M059J (cell line): ENCODE measurements at places on chromosomes 1 and 21. TPM values are rescaled to one million over a fixed set of nuclear protein-coding genes. Genes with fewer than 3 reads are reported as not detected.

The CSF1 gene
- 92.8 and 118 TPM in 2 replicates for total RNA-seq

The PANK4 gene
- total RNA-seq, result 9.0 and 18.0 TPM in 2 replicates

The FCGR3B gene
- 1.0 TPM in 1 of 2 replicates, not detected in the other for total RNA-seq

The FCGR2B gene
- total RNA-seq, result not detected in 2 replicates

The SLC44A5 gene
- total RNA-seq, result 0.12 TPM in 1 of 2 replicates, not detected in the other

The DCST2 gene
- not detected in 2 replicates for total RNA-seq

The SDC3 gene
- 17.1 and 49.2 TPM in 2 replicates for total RNA-seq

The AUNIP gene
- 7.1 and 9.1 TPM in 2 replicates for total RNA-seq

The TMCO4 gene
- 25.0 and 39.8 TPM in 2 replicates for total RNA-seq

The KLHDC9 gene
- 3.0 and 3.9 TPM in 2 replicates for total RNA-seq

The KIF26B gene
- total RNA-seq, result 0.22 and 1.1 TPM in 2 replicates

The TNFAIP8L2 gene
- total RNA-seq, result not detected in 2 replicates

The TBX19 gene
- total RNA-seq, result 0.54 and 1.1 TPM in 2 replicates

The LAMB3 gene
- 31.5 and 62.2 TPM in 2 replicates for total RNA-seq

The ADGRL4 gene
- not detected in 2 replicates for total RNA-seq

The INAVA gene
- 2.8 and 4.9 TPM in 2 replicates for total RNA-seq

The URB2 gene
- 6.4 and 11.1 TPM in 2 replicates for total RNA-seq

The CLIC6 gene
- 0.02 and 0.25 TPM in 2 replicates for total RNA-seq

The CD5L gene
- total RNA-seq, result 0.10 TPM in 1 of 2 replicates, not detected in the other

The RPE65 gene
- not detected in 2 replicates for total RNA-seq

The UBE4B gene
- 24.4 and 27.2 TPM in 2 replicates for total RNA-seq

The THEMIS2 gene
- total RNA-seq, result 13.6 and 23.5 TPM in 2 replicates

The NIBAN1 gene
- total RNA-seq, result 23.3 and 36.0 TPM in 2 replicates

The LRRC38 gene
- total RNA-seq, result 0.15 and 0.37 TPM in 2 replicates

The GRIK1 gene
- total RNA-seq, result not detected in 2 replicates

The KIAA0040 gene
- 4.4 and 4.6 TPM in 2 replicates for total RNA-seq

The SV2A gene
- total RNA-seq, result 13.1 and 20.5 TPM in 2 replicates

The ZNF678 gene
- 2.0 and 4.1 TPM in 2 replicates for total RNA-seq

The PROK1 gene
- total RNA-seq, result 1.6 and 1.9 TPM in 2 replicates

The CCDC30 gene
- total RNA-seq, result 0.34 TPM in 1 of 2 replicates, not detected in the other

The FOXO6 gene
- 0.57 TPM in 1 of 2 replicates, not detected in the other for total RNA-seq

The SNX7 gene
- total RNA-seq, result 50.1 and 62.8 TPM in 2 replicates

The C1orf226 gene
- 2.2 and 2.6 TPM in 2 replicates for total RNA-seq

The TMPRSS2 gene
- total RNA-seq, result 2.3 and 5.5 TPM in 2 replicates

The SLAMF8 gene
- 0.05 and 0.25 TPM in 2 replicates for total RNA-seq

The NTMT2 gene
- total RNA-seq, result not detected in 2 replicates

The GBP1 gene
- total RNA-seq, result 135 and 181 TPM in 2 replicates

The PSRC1 gene
- total RNA-seq, result 68.3 and 83.5 TPM in 2 replicates

The S100A9 gene
- total RNA-seq, result 0.22 TPM in 1 of 2 replicates, not detected in the other

The PKP1 gene
- 0.15 TPM in 1 of 2 replicates, not detected in the other for total RNA-seq
